ENCODE measurements at places on chromosomes 3 and 15.

- DNase-seq, result no peak
These were observed 37.3 kb downstream of the NMNAT3 start for GRCh38 chr3:139640456-139640855.

DNA sequence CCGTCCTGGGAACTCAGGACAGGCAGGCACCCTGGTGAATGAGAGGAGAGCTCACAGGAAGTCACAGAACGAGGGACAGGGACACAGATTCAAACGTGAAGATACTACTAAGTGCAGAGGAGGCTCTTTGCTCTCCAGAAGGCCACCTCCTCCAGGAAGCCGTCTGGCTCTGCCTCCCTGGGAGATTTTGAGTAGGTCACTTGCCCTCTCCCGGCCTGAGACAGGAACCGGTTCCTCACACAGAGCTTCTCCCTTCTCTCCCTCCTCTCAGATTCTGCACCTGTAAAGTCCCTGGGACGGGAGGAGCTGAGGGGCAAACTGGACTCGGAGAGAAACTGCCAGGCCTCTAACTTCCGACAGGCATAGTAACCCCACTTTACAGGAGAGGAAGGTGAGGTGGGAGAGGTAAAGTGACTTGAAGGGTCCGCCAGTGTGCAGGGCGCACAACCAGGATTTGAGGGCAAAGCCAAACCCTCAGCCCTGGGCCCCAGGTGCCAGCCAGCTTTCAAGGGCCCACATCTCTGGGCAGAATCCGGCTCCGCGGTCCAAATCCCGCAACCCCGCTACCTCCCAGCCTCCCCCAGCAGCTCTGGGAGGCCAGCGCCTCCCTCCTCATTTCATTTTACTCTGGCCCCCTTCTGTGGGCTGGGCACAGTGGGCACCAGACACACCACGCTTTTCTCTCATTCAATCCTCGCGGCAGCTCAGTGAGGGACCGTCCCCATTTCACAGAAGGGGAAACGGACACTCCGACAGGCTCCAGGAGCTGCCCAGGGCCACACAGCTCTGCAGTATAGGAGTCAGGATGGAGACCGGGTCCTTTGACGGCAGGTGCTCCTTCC, 150.2 kb downstream of the SMAD6 start:
- DNase-seq, result no peak

GRCh38 chr3:13391308-13391707, 28.8 kb downstream of the NUP210 start:
- DNase-seq, result no peak

DNA sequence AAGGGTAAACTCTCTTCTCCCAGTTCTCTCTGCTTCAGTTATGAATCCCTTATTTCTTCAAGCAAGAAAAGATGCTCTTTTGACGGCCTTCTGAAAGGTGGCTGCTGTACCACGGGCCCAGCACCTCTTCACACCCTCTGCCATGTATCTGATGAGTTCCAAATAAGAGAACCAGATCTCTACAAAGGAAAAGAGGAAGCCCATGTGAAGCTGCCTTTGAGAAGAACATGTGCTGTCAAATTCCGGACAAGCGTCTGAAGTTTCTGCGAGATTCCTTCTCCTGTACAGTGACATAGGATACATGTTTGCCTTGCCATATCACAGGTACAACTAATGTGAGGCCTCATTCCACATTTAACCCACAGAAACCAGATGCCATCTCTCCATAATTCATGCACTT, 59.2 kb downstream of the SH3BP5 start:
- DNase-seq, result no peak

DNA sequence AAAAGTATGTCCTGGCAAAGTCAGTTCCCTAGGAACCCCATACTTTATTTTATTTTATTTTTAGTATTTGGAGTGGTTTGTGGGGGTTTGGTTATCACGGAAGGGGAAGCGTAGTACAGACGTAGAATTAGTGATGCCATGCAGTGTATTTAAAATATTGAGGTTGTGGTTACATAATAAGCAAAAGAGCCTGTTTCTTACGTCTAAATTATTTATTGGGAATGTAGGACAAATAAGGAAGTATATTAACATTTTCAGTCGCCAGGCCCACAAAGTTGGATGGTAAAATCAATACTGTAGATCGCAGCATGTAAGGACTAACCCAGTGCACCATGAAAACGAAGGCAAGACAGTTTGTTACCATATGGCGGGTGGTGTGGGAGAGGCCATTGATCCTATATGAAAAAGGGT, 558 bp downstream of the DTWD1 start:
- no peak for DNase-seq

DNA sequence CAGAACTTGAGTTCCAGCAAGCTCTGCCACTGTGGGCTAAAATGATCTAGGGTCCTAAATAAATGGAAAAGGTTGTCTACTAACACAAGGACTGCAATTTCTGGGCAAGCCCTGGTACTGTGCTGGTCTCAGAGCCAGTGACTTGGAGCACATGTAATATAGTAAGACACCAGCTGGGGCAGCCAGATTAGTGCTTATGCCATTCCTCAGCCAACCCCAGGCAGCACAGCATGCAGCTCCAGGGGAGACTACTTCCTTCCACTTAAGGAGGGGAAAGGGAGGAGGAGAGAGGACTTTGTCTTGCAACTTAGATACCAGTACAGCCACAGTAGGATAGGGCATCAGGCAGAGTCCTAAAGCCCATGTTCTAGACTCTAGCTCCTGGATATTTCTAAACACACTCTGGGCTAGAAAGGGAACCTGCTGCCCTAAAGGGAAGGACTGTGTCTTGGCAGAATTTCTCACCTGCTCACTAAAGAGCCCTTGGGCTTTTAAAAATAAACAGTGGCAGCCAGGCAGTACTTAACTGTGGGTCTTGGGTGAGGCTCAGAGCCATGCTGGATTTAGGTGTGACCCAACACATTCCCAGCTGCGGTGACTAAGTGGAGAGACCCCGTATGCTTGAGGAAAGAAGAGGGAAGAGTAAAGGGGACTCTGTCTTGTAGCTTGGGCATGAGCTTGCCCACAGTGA, 223.7 kb upstream of the BCHE start:
- no peak for DNase-seq

DNA sequence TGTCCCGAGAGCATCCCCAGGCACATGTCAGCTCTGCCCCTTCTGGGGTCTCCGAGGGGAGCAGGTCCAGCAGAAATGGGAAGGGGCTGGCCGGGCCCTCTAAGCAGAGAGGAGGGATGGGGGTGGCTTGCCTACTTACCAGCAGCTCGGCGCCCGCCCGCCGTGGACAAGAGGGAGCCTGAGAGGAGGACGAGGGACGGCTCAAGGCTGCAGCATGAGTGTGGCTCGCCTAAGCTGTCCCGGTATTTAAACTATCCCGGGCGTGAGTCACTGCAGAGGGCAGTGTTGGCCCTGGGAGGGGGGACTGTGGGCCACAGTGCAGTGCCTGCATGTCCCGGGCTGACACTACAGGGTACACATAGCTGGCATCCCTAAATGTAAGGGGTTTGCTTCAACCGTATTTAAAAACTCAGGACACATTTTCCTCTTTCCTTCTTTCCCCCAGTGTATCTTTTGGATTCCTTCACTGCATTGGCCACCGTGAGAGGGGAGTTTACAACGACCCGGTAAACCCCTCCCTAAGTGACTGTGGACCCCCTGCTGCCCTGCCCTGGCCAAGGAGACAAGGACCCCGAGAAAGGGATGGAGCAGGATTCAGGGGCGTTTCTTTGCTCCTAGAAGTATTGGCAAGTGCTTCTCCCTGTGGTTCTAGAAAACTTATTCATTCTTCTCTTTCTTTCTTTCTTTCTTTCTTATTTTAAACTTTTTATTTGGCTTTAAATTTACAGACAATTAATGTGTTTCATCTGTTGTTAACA, at the start of gene LRRC15:
Gene LRRC15, minus strand, starts transcription at position 222 of the 758 bp plus-strand sequence. CDS start 8,700 bp downstream, outside the sequence.
- DNase-seq, result peak; percentile 60

- DNase-seq, result peak; percentile 25
These were observed 234.2 kb upstream of the UMPS start for GRCh38 chr3:124496061-124496460.

GRCh38 chr15:100308213-100308600, 33.6 kb downstream of the ADAMTS17 start:
- DNase-seq, result peak; percentile 61

- DNase-seq, result no peak
These were observed 1.2 kb downstream of the CGNL1 start for GRCh38 chr15:57377478-57377847.

DNA sequence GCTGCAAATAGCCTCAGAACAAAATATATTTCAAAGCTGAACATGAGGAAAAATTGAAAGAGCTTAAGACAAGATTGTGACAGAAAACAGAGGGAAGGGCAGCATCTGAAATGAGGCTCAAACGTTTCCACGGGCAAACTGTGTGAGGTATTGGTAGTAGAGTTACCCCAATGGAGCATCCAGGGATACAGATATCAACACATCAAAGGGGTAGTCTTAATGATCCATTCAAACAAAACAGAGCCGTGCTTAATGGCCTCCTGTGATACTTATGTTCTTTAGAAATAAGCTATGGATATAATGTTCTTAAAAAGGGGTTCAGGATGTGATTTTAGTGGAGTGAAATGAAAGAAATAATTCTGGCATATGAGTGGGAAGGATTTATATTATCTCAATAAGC, 430.3 kb upstream of the PDZRN3 start:
- DNase-seq, result no peak
